ENCODE measurements at places on chromosomes 6 and 20. TPM values are rescaled to one million over a fixed set of nuclear protein-coding genes. Genes with fewer than 3 reads are reported as not detected.

Gene HUS1B
- 0.13 TPM for polyA plus RNA-seq

DNA sequence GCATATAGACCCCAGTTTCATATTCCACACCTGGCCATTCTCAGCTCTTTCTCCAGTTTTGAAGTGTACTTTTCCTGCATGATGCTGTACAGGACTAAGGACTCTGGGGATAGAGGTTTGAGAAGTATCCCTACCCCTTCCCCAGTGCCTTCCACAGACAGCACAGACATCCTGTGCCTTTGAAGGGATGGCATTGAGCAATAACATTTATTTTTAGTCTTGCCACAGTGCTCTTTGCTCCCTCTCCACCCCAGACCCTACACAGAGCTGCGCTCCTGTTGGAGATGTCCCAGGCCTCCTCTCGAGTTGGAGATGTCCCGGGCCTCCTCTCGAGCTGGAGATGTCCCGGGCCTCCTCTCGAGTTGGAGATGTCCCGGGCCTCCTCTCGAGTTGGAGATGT is 275.8 kb downstream of the FARS2 start:
- no peak for DNase-seq

Gene PPIL6
- 15.4 TPM for polyA plus RNA-seq

- no peak for DNase-seq
Observed at GRCh38 chr6:51541847-51542246, 545.6 kb downstream of the PKHD1 start.

Gene VGLL2
- not detected for polyA plus RNA-seq

DNA sequence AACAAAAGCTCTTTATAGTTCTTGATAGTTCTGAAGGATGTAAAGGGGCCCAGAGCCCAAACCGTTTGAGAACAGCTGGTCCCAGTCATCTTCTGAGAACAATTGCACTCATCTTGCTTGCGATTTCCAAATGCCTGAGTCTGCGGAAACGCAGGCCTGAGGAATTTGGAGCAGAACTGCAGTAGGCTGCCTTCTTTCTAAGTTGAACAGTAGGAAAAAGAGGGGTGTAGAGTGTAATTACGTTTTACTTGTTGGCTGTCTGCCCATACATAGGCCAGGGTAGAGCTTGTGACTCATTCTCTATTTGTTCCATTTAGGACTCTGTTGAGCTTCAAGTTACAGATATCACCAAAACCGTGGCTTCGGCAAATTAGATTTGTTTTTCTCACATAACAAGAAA is 42.0 kb upstream of the KIF16B start:
- DNase-seq = no peak

All from left renal cortex interstitium (tissue), 4 donors.